ENCODE measurements at places on chromosomes 2 and 18.

- DNase-seq = peak; percentile 90
Observed at GRCh38 chr2:230924470-230925341, at the start of gene GPR55. TSS of gene GPR55 (minus strand) at chr2:230925242. CDS start at chr2:230910962, 14,280 bp downstream.

GRCh38 chr2:23609254-23609653 is 224.3 kb downstream of the KLHL29 start:
- DNase-seq = no peak

DNA sequence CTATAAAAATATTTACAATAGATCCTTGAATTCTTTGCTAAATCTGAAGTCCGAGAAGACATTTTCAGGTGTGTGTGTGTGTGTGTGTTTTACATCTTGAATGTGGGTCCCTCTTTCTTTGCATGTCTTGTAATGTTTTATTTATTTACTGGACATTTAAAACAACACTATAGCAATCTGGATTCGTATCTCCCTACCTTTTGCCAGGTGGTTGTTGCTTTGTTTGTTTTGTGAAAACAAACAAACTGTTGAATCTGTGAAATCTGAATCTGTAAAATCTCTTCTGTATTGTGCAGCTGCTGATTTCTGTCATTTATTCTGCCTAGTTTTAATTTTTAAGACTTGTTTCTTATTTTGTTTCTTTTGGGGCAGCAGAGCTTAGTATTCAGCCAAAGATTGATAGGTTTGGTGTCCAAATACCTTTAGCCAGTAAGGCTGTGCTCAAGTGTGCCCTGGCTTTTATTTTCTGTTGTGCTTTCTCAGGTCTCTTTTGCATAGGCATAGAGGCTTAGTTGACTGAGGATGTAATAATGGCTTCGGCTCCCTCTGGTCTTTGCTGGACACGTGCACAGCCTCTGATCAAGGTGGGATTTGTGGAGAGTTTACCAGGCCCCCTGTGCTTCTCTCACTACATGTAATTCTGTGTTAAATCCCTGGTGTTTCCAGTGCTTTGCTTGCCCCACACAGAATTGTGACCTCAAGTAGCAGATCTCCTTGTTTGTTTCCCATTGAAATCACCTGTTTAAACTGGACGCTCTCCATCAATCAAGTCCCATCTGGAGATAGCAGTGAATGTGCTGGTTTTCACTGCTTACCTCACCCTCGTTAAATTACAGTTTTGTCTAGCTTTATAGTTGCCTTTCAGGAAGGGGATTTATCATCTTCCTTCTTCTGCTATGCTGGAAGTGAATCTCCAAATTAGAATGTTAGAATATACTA is 71.1 kb downstream of the BIRC6 start:
- no peak for DNase-seq

DNA sequence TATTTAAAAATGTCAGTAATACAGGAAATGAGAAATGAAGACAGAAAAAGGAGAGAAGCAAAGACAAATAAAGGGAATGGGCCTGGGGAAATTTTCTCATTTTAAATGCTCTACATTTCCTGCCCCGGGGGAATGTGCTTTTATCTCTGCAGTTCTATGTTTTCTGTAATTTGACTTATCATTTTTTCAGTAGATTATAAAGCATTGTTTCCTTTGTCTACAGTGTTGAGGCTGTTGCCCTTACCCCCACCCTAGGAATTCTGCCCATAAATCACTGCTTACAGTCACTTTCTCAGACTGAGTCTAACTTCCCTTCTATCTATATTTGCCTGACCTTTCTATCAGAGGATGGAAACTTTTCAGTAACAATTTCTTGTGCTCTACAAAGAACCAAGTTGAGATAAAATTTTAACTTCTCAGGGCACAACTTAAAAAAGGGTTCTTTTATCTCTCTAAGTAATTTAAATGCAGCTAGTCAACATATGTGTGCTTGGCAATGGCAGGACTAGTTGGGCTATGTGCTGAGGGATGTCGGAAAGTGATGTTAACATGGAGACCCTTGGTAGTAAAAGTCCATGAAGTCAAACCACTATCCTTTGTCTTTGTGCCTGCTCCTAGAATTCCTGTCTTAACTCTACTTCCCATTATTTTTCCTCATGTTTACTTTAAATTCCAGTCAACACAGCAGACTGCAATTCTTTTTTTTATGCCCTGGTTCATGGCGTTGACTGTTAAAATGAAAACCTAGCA is 146.5 kb upstream of the MMADHC start:
- no peak for DNase-seq

DNA sequence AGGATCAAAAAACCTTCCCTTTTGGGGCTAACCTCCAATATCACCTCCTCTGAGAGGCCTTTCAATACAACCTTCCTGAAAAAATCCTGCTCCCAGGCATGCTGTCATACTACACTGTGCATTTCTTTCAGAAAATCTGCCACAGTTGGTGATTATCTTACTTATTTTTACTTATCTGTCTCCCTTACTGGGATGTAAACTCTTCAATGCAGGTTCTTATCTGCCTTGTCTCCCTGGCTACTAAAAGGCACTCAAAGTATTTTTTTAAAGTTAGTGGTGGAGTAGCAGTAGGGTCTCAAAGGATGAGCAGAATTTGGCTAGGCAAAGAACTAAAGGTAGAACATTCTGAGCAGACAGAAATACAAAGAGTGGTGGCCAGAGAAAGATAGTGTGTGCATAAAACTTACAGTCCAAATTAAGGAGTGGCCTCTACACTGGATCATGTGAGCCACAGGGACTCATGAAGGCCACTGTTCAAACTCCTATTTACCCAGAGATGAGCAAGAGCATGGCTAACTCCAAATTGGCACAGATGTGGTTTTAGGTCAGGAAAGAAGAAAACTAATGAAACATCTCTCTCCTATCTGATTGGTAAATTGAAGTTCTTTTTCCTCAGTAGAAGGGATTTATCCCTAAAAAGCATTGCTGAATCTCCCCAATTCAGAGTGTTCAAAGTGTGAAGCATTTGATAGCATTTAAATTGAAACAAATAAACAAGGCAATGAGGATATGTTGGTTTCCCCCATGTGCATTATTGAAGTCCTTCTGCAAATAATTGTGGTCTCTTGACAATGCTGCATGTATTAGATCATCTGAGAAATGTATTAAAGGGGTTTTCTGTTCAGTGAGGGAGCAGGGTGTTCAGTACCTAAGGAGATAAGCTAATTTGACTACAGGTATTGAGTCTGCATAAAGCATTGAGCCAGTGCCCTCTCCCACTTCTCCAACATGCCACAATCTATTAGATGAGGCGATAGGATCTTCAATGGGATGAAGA is 285.5 kb downstream of the MREG start:
- no peak for DNase-seq

GRCh38 chr2:203649176-203649814 is 57.1 kb upstream of the CD28 start:
- DNase-seq = no peak

DNA sequence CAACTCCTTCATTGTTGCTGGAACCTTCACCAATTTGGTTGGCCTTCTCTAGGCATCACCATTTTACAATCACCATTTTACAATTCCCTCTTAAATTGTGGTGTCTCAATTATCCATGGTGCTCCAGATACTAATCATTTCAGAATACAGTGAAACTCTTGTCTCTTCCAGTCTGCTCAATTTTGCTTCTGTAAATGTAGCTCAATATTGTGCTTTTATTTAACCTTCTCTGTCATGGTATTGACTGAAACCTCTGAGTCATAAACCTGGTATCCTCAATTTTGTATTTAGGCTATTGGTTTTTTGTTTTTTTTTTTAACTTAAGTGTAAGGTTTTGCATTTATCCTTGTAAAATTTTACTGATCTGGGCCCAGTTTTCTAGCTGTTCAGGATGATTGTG is 16.1 kb downstream of the STRADB start:
- no peak for DNase-seq

GRCh38 chr2:69177785-69178636 is 165.0 kb downstream of the ANTXR1 start:
- peak; percentile 61 for DNase-seq

DNA sequence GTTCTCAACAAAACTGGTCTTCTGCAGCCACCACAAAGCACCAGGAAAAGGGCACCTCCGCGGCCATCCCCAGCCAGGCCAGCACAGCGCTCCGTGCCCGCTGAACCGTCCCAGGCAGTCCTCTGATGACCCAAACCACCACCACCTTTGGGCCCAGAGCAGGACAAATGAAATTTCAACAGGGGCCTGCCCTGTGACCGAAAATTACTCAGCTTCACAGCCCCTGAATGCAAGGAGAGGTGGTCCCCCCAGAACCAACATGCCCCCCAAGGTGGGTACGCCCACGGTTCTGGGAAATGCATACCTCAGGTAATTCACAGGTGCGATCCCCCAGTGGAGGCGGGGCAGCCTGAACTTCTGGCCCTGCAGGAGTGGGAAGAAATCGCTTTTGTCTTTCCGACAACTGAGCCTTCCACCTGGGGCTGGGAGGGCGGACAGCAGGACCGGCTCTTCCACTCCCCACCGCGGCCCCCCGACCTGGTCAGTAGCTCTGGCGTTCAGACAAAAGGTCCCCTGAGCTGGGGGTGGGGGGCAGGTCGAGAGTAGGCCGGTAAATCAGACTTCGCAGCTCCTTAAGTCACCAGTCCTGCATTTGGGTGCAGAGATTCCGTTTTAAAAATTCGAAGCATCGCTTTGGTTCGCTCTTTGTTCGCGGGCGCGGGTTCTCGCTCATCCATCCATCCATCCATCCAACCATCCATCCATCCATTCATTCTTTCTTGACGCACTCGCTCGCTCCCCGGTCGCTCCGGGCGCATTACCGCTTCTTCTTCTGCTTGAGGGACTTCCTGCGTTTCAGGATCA is 1.4 kb downstream of the ARL4C start:
- DNase-seq = peak; percentile 43

GRCh38 chr2:8498994-8499393 is 182.9 kb upstream of the ID2 start:
- no peak for DNase-seq

DNA sequence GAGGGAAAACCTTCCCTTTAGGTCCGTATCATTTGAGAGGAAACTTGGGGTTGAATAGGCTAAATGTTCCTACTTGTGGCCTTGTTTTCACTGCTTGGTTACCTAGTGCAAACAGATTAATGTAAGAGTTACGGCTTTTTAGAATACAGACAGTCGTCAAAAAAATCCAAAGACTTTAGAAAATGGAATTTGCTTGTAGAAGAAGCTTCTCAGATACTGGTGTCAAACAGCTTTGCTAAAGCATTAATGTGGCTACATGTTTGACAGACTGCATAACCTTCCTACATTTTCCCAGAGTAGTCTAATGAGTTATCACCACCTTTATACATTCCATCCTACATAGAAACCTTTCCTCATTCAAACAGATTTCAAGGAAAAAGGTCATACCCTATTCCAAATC is 114.6 kb downstream of the FMNL2 start:
- no peak for DNase-seq

- DNase-seq = no peak
Observed at GRCh38 chr2:70728128-70728527, 39.9 kb downstream of the ADD2 start.

GRCh38 chr2:24840164-24840869 is 47.1 kb downstream of the CENPO start:
- no peak for DNase-seq

DNA sequence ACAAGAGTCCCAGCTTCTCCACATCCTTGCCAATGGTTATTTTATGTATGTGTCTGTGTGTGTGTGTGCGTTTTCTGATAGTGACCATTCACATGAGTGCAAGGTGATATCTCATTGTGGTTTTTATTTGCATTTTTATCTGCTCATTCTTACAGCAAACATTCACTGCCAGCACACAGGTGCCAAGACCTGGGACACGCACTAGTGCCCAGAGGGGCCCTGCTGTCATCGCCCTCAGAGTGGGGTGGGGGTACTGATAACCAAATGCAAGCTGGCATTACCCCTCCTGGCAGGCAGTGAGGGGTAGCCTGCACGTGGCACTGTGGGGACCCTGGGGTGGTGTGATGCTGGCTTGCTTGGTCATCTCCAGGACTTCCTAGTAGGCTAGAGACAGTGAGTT is 285.4 kb downstream of the LPIN1 start:
- DNase-seq = no peak

GRCh38 chr18:46621871-46622270 is 35.1 kb downstream of the LOXHD1 start:
- no peak for DNase-seq

DNA sequence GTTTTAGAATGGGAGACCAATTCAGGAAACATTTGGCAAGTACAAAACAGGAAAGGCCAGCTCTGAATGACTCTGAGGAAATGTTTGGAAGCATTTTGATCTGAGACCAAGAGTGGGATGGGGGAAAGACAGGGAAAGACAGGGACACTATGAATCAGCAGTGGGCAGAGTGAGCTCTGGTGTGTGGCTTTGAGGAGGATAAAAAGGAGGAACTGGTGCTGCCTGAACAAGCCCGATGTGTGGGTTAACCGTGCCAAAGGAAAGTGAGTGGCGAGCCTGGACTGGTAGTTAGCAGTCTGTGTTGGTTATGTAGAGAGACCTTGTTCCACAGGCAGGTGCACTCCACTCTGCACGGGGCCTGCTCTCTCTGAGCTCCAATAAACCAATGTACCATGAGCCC is 5.3 kb downstream of the MFSD6 start:
- no peak for DNase-seq

DNA sequence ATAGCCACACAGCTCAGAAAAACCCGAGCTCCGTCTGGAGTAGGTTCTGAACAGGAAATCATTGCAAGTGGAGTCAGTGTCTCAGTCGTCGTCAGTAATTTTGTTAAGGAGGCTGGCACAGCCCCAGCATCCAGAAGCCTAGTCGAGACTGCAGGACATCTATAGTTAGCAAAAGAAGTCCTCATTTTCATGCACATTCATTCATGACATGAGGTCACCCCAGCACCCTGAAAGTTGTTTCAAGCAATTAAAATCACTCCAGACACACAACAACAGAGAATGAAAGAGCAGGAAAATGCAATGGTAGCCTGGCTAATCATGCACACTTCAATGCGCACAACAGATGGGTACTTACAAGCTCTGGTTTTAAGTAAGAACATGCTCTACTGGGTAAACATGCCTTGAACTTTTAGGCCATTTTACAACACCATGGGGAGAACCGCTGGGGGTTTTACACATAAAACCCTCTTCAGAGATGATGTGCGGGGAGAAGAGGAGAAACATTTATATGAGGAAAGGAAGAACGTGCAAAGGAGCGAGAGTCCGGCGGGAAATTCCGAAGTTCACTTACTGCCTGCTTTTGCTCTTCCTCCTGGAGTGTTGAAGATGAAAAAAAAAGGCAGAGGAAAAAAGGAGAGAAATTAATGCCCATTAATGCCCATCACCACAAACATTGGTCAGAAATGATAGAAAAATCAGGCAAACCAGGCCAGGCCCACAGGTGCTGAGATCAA is 77.4 kb upstream of the DNMT3A start:
- no peak for DNase-seq
